Stimulated activated CD4-positive, alpha-beta T cell treated with anti-CD3 and anti-CD28 coated beads, Interleukin-1b, Interleukin-23, amount 100 ng/mL, for 1 hour (primary cell): ENCODE measurements at places on chromosomes 2 and 18.

GRCh38 chr2:189252991-189253675, 73.6 kb upstream of the COL5A2 start:
- no peak for DNase-seq

- DNase-seq, result no peak
Measured at GRCh38 chr18:46310675-46311345, 206.6 kb downstream of the HAUS1 start.

GRCh38 chr2:73107211-73107926, 5.4 kb downstream of the RAB11FIP5 start:
- no peak for DNase-seq

DNA sequence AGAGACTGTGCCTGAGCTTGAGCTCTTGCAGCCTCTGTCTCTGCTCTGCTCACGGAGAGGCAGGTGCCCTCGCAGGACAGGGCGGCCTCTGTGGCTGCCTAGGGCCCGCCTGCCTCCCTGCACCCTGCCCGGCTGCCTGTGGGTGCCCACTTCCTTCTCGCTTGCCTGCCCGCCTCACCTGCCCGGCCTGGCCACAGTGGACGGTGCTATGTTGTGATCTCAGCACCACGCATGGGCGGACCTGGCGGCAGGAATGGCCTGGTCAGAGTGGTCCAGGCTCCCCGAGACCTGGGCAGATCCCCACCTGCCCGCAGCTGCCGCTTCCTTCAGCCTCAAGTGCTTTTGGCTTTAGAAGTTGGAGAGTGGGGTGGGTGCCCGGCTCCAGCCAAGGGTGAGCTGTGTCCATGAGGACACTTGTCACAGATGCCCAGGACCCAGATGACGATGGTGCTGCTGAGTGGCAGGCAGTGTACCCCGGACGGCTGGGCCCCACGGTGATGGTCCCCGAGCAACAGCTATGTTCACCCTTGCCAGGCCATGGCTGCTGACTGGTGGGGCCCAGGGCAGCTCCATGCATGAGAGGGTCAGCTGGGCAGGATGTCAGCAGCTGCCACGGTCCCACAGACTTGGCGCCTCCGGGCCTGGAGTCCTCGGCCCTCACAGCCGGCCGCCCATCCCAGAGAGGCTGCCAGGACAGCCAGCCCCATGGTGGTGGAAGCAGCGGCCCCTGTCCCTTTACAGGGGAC, 25.3 kb downstream of the RTP5 start:
- no peak for DNase-seq

DNA sequence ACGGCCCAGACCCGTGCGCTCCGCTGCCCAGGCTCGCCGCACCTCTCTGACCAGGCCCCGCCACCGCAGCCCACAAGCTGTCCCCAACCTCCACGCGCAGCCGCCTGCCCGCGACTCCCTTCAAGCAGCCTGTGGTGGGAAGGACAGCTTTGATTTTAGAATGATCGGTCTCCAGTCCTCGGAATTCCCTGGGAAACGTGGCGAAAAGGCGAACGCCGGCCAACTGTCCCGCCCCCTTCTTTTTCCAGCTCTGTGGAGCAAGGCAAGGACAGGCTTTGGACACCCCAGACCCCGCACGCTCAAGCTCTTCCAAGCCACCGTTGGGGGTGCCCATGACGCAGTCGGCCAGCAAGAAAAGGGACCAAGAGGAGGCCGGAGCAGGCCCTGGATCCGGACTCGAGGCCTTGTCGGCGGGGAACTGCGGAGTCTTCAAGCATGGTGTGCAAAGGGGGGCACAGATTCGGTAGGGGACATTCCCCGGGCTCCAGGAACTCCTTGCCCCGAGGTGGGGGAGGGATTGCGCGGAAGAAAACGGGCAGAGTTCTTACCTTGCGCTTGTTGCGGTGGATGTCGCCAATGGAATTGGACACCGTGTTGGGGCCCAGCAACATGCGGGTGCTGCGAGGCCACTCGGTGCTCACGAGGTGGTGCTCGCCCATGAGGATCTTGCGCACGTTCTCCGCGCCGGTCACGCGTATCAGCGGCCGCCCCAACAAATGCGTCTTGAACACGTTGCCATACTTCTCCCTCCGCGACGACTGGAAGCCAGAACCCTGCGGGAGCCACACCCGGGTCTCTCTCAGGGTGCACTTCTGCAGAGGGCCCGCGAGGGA, 4.0 kb downstream of the CYP26B1 start:
- no peak for DNase-seq
